Activated CD4-positive, alpha-beta T cell treated with anti-CD3 and anti-CD28 coated beads, Interleukin-2, amount 50 U/mL, for 48 hours (primary cell): ENCODE measurements at places on chromosomes 1 and 21.

GRCh38 chr1:207298186-207298585, 23.3 kb upstream of the CD55 start:
- DNase-seq: no peak

DNA sequence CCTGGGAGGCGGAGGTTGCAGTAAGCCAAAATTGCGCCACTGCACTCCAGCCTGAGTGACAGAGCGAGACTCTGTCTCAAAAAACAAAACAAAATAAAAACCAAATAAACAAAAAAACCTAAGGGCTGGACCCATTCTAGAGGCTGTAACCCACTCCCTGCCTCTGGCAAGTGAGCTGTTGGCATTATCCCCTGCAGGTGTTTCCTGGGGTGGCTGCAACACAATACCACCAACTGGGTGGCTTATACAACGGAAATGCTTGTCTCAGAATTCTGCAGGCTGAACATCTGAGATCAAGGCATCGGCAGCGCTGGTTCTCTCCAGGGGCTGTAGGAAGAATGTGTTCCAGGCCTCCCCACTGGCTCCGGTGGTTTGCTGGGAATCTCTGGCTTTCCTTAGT, 15.2 kb downstream of the LRRC38 start:
- DNase-seq: no peak

GRCh38 chr1:118985640-118986554, 2.2 kb downstream of the TBX15 start:
- no peak for DNase-seq

- no peak for DNase-seq
These were observed 58.6 kb upstream of the TMEM51 start for GRCh38 chr1:15094719-15095495.

GRCh38 chr1:203342192-203342940, 8.6 kb downstream of the FMOD start:
- peak; percentile 51 for DNase-seq

DNA sequence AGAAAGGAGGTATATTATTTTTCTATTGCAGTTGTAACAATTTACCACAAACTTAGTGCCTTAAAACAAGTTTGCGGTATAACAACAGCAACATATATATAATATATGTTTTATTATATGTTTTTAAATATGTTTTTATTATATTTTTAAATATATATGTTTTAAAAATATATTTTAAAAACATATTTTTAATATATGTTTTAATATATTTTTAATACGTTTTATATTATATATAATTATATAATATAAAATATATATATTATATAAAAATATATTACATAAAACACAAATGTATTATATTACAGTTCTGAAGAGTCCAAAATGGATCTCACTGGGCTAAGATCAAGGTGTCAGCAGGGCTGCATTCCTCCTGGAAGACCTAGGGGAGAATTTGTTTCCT, 27.5 kb upstream of the FNBP1L start:
- DNase-seq: no peak

GRCh38 chr1:219189021-219189824, 15.5 kb downstream of the LYPLAL1 start:
- DNase-seq: no peak

DNA sequence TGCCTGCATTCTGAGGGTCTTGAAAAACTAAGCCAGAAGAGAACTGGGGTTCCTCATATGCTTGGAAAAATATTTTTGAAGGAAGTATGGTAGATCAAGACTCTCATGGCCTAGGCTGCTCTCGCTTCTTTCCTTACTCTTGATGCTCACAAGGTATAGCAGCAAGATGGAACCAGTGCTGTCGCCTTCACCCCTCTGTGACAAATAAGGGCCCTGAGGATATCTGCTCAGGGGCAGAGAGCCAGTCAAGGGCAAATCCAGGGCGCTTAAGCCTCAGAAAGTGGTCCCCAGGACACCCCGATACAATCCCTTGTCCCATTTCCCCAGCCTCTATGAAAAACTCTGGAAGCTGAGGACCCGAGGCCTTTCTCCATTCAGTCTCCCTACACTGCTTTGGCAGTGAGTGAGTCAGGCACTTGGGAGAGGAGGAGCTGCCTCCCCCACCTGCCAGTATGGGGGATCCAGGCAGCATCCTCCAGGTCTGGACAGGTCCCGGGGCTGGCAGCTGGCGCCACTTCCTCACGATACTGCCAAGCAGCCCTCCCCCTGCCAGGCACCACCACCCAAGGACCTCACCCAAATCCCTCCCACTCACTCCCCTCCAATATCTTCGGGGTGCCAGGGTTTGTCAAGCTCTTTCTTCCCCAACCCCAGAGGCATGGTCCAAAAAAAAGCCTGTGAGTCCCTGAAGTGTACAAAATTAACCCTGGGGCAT, 1.3 kb downstream of the IGSF9 start:
- no peak for DNase-seq
